ENCODE measurements at places on chromosomes 11 and 22.

DNA sequence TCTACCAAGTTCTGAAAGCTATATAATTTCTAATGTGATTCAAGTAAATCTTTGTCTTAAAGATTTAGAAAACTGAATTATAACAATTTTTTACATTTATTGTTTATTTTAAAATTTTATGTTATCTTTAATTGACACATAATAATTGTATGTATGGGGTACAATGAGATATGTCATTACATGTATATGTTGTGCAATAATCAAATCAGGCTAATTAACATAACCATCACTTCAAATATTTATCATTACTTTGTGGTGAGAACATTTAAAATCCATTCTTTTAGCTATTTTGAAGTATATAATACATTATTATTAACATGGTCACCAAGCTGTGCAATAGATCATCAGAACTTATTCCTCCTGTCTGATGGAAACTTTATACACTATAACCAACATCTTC lies 181.1 kb downstream of the DDX10 start:
- DNase-seq, result no peak

- DNase-seq, result no peak
Observed at GRCh38 chr11:120141113-120141767, 3.3 kb upstream of the TRIM29 start.

DNA sequence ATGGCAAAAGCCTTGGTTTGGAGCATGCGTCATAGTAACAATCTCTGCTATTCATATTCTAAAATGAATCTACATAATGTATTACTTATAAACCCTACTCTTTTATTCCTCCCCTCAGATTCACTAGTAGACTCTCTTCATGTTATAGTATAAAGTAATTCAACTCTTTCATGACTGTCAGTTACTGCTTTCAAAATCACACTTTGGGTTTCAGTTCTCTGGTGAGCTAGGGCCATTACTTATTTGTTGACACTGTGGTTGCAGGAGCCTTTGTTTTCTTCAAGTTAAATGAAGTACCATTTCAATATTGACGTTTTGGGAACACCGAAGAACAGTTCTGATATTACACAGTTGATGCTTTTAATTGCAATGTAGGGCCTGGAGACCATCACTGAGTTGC lies 378.4 kb downstream of the DDX10 start:
- no peak for DNase-seq

DNA sequence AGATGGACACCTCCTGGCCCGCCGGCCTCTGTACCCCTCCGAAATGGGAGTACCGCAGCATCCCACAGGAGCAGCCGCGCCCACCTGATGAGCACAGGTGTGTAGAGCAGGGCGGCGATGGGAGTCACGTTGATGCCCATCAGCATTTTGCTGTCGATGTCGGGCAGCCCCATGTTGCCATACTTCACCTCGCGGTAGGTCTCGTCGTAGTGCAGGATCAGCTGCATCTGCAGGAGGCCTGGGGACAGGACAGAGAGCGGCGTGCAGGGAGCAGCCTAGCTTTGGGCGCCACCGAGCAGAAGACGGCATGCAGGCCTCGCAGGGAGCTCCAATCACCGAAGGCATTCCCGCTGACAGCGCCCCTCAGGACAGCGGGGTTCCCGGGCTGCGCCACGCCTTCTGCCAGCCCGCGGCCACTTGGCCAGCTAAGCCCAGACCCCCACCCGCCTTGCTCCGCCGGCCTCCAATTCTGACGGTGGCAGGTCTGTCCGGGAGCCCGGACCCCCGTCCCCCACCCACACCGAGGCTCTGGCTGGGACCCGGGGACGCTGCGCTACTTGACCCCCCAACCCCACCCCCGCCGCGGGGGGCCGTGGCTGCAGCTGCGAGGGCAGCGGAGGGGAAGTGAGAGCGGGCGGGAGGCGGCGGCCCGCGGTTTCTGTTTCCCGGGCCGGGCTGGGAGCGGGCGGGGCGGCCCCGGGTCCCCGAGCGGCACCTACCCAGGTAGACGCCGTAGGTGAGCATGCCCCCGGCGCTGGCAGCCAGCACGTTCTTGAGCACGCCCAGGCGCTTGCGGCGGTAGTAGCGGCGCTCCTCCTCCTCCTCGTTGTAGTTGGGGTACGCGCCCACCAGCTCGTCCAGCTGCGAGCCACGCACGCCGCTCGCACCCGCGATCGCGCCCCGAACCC lies 705 bp downstream of the UNC93B1 start:
- no peak for DNase-seq

- DNase-seq, result no peak
Observed at GRCh38 chr22:38177926-38178604, 3.6 kb downstream of the PLA2G6 start.

GRCh38 chr22:29503811-29504372 lies 23.9 kb downstream of the NEFH start:
- DNase-seq, result no peak

DNA sequence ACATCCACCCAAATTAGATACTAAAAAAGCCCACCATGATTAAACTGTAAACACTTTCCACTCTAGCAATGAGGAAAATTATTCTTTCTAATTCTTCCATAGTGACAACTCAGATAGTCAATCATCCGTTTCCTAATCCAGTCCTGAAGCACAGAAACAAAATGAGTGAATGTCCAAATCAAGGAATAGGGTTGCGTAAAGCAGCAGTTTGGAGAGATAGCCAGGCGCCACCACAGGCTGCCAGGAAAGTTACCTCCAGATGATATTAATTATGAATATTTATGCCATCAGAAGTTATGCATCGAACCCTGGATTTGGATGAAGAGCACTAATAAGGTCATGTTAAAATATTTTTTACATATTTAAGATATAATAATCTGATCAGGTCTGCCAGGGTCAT lies 63.2 kb downstream of the ETS1 start:
- DNase-seq, result no peak

DNA sequence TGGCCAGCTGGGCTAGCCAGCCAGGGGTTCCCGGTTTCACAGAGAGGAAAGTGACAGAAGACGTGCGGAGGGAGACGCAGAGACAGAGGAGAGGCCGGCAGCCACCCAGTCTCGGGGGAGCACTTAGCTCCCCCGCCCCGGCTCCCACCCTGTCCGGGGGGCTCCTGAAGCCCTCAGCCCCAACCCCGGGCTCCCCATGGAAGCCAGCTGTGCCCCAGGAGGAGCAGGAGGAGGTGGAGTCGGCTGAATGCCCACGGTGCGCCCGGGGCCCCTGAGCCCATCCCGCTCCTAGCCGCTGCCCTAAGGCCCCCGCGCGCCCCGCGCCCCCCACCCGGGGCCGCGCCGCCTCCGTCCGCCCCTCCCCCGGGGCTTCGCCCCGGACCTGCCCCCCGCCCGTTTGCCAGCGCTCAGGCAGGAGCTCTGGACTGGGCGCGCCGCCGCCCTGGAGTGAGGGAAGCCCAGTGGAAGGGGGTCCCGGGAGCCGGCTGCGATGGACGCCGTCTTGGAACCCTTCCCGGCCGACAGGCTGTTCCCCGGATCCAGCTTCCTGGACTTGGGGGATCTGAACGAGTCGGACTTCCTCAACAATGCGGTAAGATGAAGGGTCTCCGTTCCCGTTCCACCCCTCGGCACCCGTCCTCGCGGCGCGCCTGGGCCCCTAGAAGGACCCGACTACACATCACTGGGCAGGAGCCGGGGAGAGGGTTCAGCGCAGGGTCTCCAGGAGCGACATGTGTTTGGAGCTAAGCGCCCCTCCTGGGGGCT lies at the start of gene CREB3L1:
Gene CREB3L1 (plus strand): TSS at position 41 of the 765 bp plus-strand sequence. CDS start 450 bp downstream, at position 491.
- DNase-seq, result no peak

DNA sequence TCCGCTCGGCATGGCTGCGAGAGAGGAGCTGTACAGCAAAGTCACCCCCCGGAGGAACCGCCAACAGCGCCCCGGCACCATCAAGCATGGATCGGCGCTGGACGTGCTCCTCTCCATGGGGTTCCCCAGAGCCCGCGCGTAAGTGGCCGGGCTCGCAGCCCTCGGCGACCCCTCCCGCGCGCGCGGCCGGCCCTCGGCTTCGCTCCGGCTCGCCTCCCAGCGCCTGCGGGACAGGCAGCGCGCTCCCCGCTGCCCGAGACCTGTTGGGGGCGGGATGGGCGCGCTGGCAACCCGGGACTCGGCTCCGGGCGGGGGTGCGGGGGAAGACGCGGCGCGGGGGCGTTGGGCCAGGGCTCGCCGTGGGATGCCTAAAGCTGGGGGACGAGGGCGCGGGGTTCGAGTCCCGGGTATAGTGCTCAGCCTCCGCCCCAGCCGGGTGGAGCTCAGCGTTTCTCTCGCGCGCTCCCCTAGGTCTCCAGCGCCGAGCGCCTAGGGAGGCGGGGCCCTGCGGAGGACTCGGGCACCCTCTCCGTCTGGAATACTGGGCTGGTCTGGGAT lies 630 bp downstream of the UBASH3B start:
- DNase-seq, result no peak

- DNase-seq, result no peak
Observed at GRCh38 chr22:20937031-20937793, 20.0 kb downstream of the CRKL start.

DNA sequence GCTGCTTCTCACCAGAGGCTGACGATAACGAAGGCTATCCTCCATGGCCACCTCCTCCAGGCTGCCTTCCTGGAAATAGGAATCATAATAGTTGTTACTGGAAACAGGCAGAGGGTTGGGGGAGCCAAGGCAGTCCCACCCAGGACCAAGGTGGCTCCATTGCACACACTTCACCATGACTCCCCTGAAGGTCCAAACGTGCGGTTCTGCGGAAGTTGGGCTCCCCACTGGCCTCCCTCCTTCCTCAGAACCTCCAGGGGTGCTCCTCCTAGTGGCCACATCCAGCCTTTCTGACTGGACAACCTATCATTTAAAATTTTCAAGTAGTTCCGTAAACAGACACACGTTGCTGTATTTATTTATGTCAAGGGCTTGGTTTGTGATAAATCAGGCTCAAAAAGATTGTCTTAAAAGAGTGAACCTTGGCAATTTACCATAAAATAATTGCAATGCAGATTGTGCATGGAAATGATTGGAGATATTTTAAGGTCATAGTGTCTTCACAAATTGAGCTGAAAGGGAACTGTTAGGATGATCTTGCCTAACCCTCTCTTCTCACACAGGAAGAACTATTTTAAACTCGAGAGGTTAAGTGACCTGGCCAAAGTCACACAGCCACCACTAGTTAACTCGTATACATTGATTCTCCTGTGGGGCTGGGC lies 1.4 kb upstream of the TCN2 start:
- DNase-seq, result peak; percentile 17

GRCh38 chr11:17952487-17952886 lies 60.4 kb downstream of the SERGEF start:
- DNase-seq, result no peak

GRCh38 chr11:6979365-6979764 lies 40.8 kb downstream of the ZNF214 start:
- no peak for DNase-seq

DNA sequence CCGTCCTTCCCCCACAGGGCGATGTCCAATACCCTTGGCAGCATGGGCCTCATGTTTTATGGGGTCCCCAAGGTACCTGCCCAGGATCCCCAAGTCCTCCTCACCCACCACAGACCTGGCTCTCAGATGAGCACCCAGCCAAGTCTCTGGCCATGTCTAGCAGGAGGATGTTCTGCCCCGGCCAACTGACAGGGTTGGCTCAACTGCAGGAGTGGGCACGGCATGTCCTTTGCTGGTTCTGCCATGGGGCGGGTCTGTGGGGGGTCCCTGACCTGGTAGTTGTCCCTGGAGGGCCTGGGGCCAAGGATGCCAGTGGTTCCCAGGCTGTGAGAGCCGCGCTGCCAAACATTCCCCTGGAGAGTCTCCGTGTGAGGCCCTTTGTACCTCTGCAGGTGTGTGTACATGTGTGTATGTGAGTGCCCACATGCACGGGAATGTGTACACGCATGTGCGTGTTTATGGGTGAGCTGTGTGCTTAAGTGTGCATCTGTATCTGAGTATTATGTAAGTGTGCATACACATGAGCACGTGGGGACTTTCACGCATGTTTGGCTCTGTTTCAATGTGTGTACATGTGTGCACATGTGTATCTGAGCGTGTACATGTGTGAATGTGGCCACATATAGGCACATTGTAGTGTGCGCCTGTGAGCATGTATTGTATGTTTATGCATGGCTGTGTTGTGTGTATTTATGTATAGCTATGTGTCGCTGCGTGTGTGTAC lies 85.5 kb downstream of the KCNQ1 start:
- DNase-seq, result no peak

DNA sequence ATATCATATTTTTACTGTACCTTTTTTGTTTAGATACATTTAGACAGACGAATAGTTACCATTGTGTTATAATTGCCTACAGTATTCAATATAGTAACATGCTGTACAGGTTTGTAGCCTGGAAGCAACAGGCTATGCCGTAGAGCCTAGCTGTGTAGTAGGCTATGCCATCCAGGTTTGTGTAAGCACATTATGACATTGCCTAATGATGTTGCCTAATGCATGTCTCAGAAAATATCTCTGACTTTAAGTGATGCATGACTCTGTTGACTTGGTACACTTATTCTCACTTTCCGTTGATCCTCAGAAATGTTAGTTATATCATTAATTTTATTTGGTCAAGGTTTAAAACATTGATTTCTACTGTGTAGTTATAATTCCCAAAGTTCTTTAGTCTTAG lies 39.9 kb downstream of the OR2AT4 start:
- DNase-seq, result no peak

- no peak for DNase-seq
Observed at GRCh38 chr11:69748637-69749036, 26.5 kb downstream of the FGF4 start.

DNA sequence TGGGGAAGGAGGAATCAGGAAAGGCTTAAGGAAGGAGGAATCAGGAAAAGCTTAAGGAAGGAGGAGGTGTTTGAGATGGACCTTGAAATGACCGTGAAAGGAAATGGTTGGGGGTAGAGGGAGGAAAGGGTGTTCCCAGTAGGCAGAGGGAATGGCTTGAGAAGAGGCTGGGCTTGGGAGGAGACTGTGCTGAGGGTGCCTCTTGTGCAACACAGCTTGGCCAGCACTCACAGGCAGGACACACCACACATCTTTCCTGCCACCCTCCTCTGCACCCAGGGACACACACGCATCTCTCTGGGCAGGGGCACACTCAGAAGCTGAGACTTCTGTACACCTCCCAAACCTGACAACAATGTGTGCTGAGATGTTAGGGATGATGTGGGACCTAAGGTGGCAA lies 151.4 kb downstream of the FBXO7 start:
- no peak for DNase-seq

GRCh38 chr11:100269516-100269915 lies 417.6 kb upstream of the ARHGAP42 start:
- DNase-seq, result no peak

- DNase-seq, result no peak
Observed at GRCh38 chr22:19605508-19606331, 81.5 kb upstream of the CLDN5 start.

- no peak for DNase-seq
Observed at GRCh38 chr11:46490666-46491065, 99.1 kb upstream of the CHRM4 start.

GRCh38 chr11:62687508-62688396 lies 1.6 kb downstream of the LRRN4CL start:
- DNase-seq, result no peak
